Gastrocnemius medialis (tissue), 4 donors: ENCODE measurements at places on chromosomes 6 and 20. TPM values are rescaled to one million over a fixed set of nuclear protein-coding genes. Genes with fewer than 3 reads are reported as not detected.

Gene TBCC
- 33.2 TPM for total RNA-seq

Gene ADGRF5
- total RNA-seq: 37.5 TPM

Gene TRMT6
- 16.5 TPM for total RNA-seq

Gene NRSN1
- not detected for total RNA-seq

Gene SLC44A4
- not detected for total RNA-seq

Gene CNR1
- total RNA-seq: 5.7 TPM

- DNase-seq: no peak
Observed at GRCh38 chr20:44720621-44720996, 5.4 kb downstream of the CCN5 start.

DNA sequence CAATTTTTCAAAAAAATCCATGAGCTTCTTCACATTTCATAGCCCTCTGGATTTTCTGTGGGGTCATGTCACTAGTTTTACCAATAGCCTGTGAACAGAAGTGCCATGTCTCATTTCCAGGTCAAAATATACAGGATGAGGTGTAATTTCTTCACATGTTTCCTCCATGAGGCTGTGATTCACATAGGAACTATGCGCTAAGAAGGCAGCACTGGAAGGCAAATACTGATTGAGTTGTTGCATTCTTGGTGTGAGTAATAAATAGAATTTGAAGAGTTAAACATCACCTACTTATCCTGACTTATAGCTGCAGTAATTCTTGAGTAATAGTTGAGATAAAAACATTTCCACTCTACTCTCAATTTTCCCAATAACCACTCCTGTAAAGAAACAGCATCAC, 442.3 kb downstream of the HAO1 start:
- no peak for DNase-seq

DNA sequence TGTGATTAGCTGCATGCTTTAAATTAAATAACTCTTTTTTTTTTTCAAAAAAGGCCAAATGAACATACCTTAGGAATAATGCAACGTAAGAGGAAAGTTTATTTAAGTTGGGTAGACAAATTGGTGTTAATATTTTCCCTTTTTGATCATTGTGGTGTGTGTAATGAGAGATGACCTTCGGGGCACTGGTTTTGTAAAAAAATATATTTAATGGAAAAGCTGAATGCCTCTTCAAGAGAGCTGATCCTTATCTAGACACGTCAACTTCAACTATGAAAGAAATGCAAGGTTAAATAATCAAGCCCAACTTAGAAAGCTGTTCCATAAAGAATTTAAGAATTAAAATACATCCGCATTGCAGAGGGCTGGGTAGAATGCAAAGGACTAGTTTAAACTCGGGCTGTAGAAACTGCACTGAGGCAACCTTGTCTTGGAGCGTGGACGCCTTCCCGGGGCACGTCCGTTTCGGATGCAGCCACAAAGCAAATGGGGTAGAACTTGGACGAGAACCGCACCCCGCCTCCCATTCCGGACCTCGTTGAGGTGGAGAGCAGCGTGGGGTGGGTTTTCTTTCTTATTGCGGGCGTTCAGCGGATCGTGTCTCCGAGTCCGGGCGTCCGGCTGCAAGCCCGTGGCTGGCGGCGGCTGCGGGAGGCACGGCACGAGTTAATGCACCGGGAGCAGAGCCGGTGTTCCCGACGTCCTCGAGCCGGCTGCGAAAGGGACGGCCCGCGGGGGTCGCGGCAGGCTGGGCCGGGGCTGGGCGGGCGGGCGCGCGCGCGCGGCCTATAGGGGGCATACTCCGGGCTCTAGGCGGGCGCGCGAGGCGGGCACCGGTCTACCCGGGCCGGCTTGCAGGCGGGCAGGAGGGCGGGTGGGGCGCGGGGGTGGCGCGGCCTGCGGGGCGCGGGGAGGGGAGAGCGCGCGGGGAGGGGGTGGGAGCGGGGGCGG, 1.9 kb downstream of the JARID2 start:
- DNase-seq: peak; percentile 58

DNA sequence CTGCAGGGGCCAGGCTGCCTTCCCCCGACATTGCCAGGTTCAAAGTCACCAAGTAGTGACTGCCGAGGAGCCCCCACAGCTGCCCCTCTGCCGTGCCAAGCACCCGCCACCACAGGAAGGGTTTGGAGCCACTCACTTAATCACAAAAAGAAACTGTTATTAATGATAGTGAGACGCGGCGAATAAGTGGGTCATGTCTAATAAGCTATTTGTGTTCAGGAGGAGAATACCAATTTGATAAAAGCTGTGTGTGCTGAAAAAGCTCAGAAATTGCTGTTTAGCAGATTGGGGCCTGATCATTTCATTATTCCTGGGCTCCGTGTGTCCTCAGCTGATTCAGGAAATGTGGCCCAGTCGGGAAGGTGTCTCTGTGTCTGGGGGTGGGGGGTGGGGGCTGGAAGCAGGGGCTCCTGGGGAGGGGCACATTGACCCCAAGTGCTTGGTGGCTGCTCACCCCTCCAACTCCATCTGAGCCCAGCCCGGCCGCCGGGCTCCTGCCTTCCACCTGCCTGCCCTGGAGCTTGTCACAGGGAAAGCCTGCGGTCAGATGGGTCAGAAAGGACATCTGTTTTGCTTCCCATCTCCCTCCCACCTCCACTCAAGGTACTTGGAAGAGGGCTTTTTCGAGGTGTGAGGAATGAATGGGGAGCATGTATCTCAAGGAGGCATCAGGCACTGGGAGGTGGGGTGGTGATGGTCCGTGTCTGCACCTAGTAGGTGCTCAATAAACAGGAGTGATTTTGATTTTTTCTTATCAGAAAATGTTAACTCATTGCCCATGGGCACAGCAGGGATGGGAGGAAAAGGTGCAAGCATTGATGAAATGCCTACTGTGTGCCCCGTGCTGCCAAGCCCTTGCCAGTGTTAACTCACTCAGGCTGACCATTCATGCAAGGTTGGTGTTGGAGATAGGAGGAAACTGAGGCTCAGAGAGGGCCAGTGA, 3.0 kb downstream of the VSTM2L start:
- DNase-seq: no peak

- DNase-seq: no peak
Observed at GRCh38 chr20:61502433-61502832, 250.4 kb downstream of the CDH4 start.
